ENCODE measurements at places on chromosomes 11 and 22. TPM values are rescaled to one million over a fixed set of nuclear protein-coding genes. Genes with fewer than 3 reads are reported as not detected.

Gene RTN4RL2
- total RNA-seq: not detected

Gene SHANK2
- total RNA-seq: 3.2 TPM

Gene HBE1
- total RNA-seq: not detected

Gene DKK3
- 118 TPM for total RNA-seq
